ENCODE measurements at places on chromosomes 12 and 14. TPM values are rescaled to one million over a fixed set of nuclear protein-coding genes. Genes with fewer than 3 reads are reported as not detected.

Gene LRTM2
- not detected for polyA plus RNA-seq

Gene SPTB
- polyA plus RNA-seq, result 0.09 TPM

Gene DPPA3
- not detected for polyA plus RNA-seq

Gene CLEC4A
- 0.66 TPM for polyA plus RNA-seq

Gene GPR68
- 22.7 TPM for polyA plus RNA-seq

Gene TEAD4
- not detected for polyA plus RNA-seq

Gene SIRT4
- 0.68 TPM for polyA plus RNA-seq

Gene SERPINA6
- not detected for polyA plus RNA-seq

Gene NYNRIN
- not detected for polyA plus RNA-seq

DNA sequence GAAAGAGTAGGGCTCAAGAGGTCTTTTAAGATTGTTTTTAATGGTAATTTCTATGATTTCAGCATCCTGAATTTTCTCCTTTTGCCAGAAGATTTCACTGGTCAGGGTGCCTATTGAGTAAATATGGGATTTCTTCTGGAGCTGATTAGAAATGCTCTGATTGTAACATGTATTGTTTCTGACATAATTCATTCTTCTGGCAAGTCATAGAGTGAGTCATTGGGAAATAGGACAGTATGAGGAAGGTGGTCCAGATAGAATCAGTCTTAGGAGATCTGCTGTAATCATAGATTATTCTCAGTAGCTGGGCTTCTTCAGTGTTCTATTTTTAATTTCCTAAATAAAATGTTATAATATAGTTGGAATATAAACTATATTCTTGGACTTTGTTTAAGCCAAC, 182.0 kb upstream of the NAV3 start:
- H3K36me3 ChIP-seq, result no peaks in the 10 kb centered on the region
- no peaks in the 10 kb centered on the region for H3K4me1 ChIP-seq
- H3K27ac ChIP-seq, result no peak overlapping the region

DNA sequence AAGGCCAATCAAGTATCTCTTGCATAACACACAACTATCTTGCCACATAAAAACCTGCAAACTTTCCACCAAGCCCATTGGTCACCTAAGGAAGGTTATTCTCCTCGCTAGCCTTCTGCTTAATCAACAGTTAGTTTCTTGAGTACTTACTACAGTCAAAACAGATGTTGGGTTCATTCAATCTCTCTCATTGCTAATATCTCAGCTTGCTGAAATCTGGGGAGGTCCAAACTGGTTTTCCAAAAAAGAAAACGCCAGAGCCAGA, 74.6 kb downstream of the TTC7B start:
- H3K27me3 ChIP-seq, result no peaks in the 10 kb centered on the region
- H3K36me3 ChIP-seq, result no peaks in the 10 kb centered on the region
- no peak overlapping the region for H3K4me3 ChIP-seq

DNA sequence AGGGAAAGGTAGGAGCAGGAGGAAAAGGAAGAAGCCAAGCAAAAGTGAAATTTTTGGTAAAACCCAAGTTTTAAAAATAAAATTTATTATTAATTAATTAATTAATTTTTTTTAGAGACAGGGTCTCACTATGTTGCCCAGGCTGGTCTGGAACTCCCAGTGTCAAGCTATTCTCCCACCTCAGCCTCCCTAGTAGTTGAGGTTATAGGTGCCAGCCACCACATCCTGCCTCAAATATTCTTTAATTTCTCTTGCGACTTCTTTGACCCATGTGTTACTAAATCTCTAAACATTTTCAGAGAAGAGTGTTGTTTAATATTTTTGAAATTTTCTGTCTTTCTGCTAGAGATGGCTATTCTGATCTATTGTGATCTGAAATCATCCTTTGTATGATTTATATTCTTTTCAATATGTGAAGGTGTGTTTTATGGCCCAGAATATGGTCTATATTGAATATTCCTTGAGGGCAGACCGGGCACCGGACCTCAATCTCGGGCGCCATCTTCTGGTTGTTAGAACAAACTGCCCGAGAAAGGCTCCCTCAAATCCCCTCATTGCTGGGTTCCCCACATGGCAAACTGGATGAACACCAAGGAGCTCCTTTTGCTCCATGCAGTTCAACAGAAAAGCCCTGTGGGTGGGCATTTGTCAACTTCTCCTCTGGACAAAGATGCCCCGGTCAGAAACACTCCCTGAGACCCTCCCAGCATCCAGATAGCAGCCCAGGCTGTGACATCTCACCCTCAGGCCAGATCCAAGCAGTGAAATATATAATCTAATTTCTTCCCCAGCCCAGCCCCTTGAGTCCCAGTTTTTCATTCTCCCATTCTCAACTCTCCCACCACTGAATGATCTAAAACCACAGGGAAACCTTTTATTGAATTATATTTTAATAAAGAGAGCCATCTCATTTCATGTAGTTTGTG, 110.5 kb downstream of the ASCL4 start:
- H3K4me1 ChIP-seq, result no peaks in the 10 kb centered on the region
- no peak overlapping the region for H3K4me3 ChIP-seq
- H3K27me3 ChIP-seq, result no peaks in the 10 kb centered on the region
- H3K27ac ChIP-seq, result no peak overlapping the region
- DNase-seq, result peak; percentile 3

GRCh38 chr14:106277503-106277902, 751.1 kb downstream of the TMEM121 start:
- no peak overlapping the region for H3K4me3 ChIP-seq
- DNase-seq, result no peak
- no peak overlapping the region for H3K27ac ChIP-seq

DNA sequence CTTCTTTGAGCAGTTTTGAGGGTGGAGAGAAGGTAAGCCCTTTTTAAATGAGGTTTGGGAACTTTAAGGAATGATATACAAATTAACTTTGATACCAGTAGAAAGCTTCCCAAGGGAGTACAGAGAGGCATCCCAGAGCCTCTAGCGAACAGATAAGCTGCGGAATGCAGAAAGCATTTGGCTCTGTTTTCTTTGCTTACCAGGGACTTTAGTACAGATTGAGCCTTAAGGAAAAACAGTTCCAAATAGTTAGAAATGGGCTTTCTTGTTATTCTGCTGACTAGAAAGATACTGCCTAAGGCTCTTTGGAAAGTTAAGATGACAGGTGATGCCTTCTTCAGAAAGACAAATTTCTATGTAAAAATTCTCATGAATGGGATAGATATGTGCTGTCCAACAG, 261.7 kb upstream of the FOXN3 start:
- peaks cover 38% of the 10 kb centered on the region for H3K4me1 ChIP-seq
- no peaks in the 10 kb centered on the region for H3K36me3 ChIP-seq
- H3K4me3 ChIP-seq, result no peak overlapping the region
- H3K27me3 ChIP-seq, result no peaks in the 10 kb centered on the region
- H3K27ac ChIP-seq, result no peak overlapping the region

DNA sequence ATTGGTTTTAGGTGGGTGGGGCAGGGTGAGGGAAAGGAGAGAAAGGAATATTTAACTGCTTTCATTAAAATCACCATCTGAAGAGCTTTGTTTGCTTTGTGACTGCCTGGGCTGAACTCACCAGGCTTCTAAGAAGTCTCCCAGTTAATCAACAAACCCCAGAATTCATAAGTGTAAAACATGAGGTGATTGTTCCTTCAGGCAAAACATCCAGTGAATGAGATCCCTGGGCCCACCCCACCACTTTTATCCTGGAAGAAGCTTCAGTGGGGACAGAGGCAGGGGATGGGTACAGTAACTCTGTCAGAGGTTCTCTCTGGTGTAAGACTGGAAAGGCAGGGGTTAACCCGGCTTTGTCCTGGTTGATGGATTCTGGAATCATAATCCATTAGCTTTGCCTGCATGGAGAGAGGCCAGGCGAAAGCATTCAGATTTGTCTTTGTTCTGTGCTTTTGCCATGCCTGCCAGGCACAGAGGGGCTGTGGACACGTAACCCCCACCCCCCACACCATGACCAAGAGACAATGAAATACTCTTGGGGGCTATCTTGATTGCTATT, 16.7 kb downstream of the PDE1B start:
- H3K36me3 ChIP-seq, result no peaks in the 10 kb centered on the region
- H3K4me1 ChIP-seq, result peaks cover 3% of the 10 kb centered on the region
- no peak overlapping the region for H3K4me3 ChIP-seq

- DNase-seq, result no peak
- no peaks in the 10 kb centered on the region for H3K27me3 ChIP-seq
- H3K4me1 ChIP-seq, result peaks cover 43% of the 10 kb centered on the region
These were observed 7.8 kb upstream of the KRT74 start for GRCh38 chr12:52581481-52581880.

DNA sequence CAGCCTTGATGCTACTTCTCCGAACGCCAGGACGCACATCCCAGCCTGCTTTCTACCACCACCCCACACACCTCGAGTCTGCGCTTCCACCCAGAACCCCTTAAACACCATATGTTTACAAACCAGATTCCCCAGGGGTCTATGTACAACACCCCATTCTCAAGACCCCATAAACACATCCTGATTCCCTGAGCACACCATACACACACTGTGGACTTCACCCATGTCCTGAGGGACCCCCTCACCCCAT, 733 bp downstream of the TTC7B start:
- H3K27ac ChIP-seq, result no peak overlapping the region
- H3K27me3 ChIP-seq, result no peaks in the 10 kb centered on the region
- peaks cover 1% of the 10 kb centered on the region for H3K4me1 ChIP-seq
- H3K36me3 ChIP-seq, result no peaks in the 10 kb centered on the region
- no peak overlapping the region for H3K4me3 ChIP-seq

DNA sequence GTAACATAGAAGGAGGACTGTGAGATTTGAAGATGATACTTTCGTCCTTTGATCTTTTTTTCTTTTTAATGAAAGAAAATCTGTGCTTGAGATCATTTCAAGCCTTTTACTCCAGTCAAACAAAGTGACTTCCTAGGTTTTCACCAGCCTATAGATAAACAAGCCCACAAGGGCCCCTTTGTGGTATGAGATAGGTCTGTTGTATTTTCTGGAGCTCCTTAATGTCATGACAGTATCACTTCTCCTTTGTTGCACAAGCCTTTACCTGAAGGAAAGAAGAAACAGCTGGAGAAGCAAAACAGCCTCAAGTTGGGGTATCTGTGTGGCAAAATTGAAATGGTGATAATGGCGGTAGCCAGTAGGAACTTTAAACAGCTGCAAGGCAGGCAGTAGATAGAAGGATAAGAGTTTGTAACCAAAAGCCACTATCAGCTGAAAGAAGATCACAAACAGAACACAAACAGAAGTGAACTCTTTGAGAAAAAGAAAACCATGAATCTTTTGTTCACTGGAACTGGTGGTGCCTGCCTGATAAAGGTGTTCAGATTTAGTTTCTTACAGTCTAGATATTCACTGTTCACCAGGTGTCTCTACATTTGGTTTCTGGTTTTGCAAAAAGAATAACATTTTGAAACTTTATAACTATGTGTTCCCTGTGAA, 96.8 kb downstream of the LGR5 start:
- no peak for DNase-seq
- H3K27me3 ChIP-seq, result no peaks in the 10 kb centered on the region
- H3K27ac ChIP-seq, result no peak overlapping the region

DNA sequence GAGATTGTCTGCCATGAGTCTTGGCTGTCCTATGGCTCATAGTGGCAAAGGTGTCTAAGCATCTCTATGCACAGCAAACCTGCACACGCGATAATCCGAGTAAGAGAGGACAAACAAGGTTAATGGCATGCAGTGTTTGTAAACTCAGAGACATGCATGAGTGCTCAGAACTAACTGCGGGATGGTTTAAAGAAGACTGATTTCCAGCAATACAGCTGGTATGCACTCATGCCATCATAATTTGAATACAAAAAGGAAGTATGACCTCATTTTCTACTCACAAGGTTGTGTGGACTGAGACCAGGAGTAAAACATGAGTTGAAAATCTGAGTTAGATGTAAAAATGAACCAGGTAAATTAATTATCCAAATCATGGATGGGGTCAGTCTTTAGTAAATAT, 16.6 kb upstream of the TCP11L2 start:
- no peak for DNase-seq
- H3K27me3 ChIP-seq, result no peaks in the 10 kb centered on the region
- no peak overlapping the region for H3K27ac ChIP-seq
- H3K4me1 ChIP-seq, result no peaks in the 10 kb centered on the region
- H3K36me3 ChIP-seq, result no peaks in the 10 kb centered on the region

DNA sequence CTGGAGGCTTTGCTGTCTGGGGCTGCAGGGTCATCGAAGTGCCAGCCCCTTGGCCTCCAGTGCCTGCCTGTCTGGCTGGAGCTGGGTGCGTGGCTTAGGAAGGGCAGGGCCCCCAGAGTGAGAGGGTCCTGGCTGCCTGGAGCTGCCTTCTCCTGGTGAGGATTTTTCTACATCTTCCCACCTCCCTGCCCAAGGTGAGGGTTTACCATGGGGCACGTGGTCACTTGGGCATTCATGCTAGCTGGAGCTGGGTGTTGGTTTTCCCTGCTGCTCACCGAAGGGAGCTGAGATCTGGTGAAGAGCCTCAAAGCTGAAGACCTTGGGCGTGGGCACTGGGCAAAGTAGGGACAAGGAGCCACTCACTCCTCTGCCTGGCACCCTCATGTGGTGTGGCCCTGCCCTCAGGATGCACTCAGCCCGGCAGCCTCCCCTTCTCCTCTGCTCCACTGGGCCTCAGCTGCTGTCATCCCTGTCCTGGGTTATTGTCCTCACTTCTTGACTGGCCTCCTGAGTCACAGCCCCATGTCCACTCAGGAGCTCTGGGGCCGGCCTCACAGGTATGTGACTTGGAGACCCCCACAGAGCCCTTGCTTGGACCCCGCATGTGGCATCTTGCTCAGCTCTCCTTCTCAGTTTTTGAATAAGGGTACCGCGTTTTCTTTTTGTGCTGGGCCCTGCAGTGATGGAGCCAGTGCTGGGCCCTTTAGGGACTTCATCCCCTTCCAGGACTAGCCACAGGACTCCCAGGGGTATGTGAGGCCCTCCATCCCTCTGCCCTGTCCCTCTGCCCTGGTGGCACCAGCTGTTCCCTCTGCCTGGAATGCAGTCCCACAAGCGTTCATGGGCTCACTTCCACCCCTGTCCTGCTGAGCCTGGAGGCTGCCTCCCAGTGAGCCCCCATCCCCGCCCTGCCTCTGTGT, 1.6 kb downstream of the CEP170B start:
- no peaks in the 10 kb centered on the region for H3K36me3 ChIP-seq
- no peak overlapping the region for H3K4me3 ChIP-seq
- peaks cover 9% of the 10 kb centered on the region for H3K4me1 ChIP-seq
- H3K27me3 ChIP-seq, result no peaks in the 10 kb centered on the region
- H3K27ac ChIP-seq, result peak overlapping the region; percentile 4
- no peak for DNase-seq

DNA sequence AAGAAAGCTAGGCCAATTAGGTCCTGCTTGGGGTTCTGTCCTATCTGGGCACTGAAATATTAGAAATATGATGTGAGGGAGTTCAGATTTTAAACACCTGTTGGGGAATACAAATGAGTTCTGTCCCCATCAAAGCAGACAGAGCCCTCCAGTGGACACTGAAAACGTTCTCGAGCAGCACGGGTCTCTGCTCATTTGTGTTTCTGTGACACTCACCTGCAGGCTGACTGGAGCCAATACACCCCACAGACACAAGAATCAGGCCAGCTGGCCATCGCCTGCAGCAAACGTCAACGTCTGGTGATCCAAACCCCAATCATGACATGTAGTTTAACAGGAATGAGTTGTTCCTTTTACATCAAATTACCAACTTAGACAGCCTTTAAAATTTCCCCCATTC, 493.4 kb upstream of the TMEM132C start:
- H3K27me3 ChIP-seq, result no peaks in the 10 kb centered on the region
- H3K4me3 ChIP-seq, result no peak overlapping the region
- H3K4me1 ChIP-seq, result no peaks in the 10 kb centered on the region
- DNase-seq, result no peak

GRCh38 chr14:74161526-74162158, 76.9 kb downstream of the LIN52 start:
- no peaks in the 10 kb centered on the region for H3K4me1 ChIP-seq
- no peak overlapping the region for H3K4me3 ChIP-seq
- H3K36me3 ChIP-seq, result no peaks in the 10 kb centered on the region
- H3K27me3 ChIP-seq, result no peaks in the 10 kb centered on the region
- H3K27ac ChIP-seq, result no peak overlapping the region
- no peak for DNase-seq

GRCh38 chr12:130792821-130793553, 46.1 kb downstream of the STX2 start:
- H3K27ac ChIP-seq, result no peak overlapping the region
- no peak for DNase-seq
- no peaks in the 10 kb centered on the region for H3K27me3 ChIP-seq
- H3K4me3 ChIP-seq, result no peak overlapping the region
